ENCODE measurements at places on chromosomes 12 and 14.

DNA sequence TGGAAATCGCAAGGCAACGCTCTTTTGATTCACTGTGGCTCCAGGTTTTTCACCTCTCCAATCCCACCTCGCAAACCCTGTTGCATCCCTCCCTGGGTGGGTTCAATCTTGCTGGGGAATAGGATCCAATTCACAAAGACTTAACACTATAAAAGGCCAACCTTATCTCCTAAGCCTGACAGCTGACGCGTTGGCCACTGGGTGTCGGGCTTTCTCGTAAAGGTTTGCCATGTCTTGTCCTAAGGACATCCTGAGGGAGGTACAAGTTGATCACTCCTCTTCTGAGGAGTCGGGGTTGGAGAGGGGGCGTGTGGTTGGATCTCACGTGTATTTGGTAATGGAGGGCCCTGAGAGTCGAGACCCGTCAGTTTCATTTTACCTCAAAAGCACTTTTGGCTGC is 112.6 kb upstream of the FZD10 start:
- DNase-seq = no peak

DNA sequence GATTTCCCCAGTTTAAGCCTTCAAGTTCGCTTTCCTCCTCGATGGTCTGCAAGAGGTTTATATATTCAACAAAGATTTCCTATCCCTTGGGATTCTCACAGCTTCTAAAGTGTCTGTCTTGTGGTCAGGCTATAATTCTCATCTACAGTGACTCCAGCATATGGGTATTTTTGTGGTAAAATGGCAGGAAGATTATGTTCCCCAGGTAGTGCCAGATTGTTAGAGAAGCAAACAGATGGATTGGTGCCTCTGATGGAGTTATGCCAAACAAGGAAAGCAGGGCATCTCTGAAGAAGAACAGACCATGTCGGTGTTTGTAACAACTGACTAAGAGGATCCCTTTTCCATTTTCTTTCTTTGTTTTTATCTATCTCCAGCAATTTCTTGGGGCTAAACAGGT is 5.5 kb upstream of the CCDC175 start:
- DNase-seq = no peak

DNA sequence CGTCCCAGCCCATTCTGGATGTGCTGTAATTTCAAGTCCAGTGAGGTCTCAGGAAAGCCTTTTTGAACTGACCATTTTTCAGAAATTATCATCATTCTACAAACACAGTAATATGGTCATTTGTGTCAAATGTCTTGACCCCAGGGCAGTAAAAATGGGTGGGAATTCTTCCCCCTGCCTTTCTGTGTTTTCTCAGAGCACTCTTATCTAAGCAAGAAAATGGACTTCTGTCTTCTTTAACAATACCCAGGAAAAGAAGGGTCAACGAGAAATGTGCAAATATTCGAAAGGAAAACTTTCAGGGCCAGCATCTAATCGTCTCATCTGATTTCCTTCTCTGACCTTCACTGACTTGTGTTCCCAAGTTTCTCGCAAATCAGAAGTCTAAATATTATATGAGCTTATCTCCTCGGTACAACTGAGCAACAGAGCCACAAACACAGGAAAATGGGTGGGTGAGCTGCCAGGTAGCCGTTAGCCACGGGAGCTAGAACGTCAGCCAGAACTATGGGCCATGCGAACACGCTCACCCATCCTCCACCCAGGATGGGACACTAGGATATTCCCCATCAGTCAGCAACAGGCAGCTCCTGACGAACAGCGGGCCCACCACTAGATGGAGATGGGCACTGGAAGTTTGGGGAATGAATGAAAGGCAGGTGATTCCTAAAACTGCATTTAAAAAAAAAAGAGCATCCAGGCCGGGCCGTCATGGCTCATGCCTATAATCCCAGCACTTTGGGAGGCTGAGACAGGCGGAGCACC is 57.1 kb downstream of the VWF start:
- peak; percentile 76 for DNase-seq

- no peak for DNase-seq
Observed at GRCh38 chr14:88386256-88386794, 868 bp downstream of the SPATA7 start.

- DNase-seq = no peak
Observed at GRCh38 chr12:118704527-118705241, 276.7 kb upstream of the SRRM4 start.

DNA sequence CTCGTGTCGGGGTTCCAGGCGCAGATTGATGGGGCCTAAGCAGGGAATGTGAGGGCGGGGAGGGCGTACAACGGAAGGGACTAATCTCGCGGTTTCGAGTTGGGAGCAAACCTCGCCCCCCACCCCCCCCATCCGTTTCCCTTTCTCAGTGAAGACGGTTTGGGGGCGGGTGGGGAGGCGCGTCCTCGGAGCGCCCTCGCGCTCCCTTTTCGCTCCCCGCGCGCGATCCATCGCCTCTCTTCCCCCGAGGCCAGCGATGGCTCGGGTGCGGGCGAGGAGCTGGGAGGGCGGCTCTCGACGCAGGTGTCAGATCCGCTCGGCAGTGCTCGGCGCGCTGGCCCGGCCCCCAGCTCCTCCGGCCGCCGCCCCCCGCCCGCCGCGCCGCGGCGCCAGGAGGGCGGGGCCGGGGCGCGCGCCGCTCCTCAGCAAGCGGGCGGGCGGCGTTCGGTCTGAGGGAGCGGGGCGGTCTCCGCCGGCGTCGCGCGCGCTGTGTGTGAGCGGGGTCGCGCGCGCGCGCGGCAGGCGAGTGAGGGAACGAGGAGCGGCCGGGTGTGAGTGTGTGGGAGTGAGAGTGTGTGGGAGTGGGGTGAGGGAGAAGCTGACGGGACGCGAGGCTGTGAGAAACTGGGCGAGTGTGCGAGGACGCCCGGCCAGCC is at the start of gene RIMKLB:
TSS of gene RIMKLB (plus strand) at position 516 of the 656 bp plus-strand sequence. CDS start 15,876 bp downstream, outside the sequence.
- DNase-seq = peak; percentile 62

- DNase-seq = no peak
Observed at GRCh38 chr12:124571556-124571955, 4.1 kb upstream of the NCOR2 start.

DNA sequence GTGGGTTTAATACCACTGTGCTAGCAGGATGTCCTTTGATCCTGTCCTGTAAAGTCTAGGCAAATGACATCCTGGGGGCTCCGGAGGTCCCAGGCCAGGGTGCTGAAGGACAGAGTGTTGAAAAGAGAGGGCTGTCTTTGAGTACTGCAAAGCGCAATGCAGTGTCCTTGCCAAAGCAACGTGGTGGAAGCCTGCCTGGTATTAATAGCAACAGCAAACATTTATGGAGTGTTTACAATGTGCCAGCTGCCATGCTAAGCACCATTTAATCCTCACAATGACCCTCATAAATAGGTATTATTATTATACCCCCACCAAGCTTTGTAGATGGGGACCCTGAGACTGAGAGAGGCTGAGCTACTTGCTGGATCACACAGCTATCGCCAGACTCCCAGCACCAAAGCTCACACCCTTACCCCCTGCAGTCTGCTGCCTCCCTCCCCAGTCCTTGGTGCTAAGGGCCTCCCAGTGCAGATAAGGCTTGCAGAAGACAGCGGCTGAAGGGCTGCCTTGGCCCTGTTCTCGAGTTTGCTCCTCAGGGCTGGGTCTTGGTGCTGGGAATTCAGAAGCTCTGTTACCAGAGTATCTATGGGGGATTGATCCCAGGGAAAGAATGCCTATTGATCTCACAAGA is 427.7 kb downstream of the FUT8 start:
- no peak for DNase-seq

Data from left lobe of liver (tissue), 2 donors.